ENCODE measurements at places on chromosomes 6 and 20.

- DNase-seq = no peak
Measured at GRCh38 chr6:71513036-71513435, 224.4 kb downstream of the OGFRL1 start.

DNA sequence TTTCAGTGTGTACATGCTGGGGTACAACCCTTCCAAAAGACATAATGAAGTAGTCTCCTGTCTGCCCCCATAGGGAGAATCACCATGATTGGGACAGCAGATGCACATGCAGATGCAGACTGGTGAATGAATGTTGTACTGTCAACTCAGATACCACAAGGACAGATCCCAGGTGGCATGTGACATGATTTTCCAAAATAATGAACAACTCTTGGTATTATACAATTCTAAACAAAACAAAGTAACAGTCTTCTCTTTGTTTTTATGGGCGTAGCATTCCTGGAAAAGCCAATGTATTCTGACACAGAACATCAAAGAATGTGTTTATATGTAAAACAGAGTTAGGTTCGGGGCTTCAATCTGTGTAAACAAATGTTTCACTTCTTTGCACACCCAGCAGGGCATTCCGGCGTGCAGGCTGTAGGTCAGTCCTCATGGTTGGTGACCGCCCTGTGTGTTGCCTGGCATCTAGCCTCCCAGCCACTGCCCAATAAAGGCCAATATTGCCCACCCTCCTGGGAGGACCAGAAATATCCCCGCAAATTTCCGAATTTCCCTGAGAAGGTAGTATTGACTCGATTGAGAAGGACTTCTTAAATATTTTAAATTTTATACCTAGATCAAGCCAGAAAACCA is 127.7 kb downstream of the KLHL32 start:
- DNase-seq = no peak

DNA sequence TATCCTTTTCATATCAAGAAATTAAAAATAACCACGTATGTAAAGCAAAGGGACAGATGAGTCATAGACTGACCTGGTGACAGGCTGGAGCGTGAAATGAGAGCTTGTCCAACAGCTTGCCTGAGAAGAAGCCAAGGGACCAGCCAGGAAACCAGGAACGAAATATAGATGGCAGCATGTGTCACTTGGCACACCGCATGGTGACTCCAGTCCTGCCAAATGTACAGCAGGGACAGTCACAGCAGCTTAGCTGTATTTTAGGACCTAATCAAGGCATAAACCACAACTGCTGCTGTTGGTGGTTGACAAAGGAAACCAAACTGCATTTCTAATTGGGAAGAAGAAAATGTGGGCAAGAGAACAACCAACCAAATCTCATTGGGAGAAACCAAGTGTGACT is 755.0 kb downstream of the TFAP2A start:
- DNase-seq = no peak

DNA sequence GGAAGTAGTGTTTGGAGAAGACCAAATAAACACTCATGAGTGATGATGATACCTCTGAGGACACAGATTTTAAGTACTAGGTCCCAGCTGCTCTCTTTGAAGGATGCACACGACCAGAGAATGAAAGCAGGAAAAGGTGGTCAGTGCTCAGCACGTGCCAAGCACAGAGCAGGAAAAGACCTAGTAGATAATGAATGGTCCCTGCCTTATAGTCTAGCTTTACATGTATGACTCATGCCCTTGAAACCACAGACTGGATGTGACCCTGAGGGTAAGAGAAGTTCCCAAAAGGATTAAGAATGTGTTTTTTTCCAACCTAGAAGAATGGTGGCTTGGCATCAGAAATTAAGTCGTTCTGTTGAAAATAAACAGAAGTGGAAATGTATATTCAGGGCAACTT is 2.8 kb upstream of the MC3R start:
- no peak for DNase-seq

DNA sequence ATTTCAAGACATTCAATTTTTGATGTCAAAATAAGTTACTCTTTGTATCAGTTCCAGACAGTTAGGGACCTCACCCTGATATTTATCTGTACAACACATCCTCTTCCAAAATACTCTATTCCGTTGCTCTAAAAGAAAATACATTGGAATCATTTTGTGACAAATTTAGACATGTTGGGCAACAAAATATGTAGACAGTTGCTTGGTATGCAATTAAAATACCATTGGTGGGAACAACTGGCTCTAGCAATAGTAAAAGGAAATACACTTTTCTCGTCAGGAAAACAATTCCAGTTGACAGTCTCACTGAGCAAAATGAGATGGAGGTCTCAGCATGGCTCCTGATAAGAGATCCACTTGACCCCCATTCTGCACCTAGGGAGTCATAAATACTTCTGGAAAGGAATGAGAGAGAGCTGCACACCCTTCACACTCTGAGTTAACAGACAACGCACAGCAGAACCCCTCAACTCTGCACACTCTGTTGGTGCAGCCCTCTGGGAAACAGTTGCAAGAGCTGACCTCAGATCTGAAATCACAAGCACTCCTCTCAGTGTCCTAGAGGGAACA is 171.3 kb upstream of the NT5E start:
- DNase-seq = no peak

GRCh38 chr20:2178318-2179232 is 76.9 kb downstream of the STK35 start:
- DNase-seq = no peak

DNA sequence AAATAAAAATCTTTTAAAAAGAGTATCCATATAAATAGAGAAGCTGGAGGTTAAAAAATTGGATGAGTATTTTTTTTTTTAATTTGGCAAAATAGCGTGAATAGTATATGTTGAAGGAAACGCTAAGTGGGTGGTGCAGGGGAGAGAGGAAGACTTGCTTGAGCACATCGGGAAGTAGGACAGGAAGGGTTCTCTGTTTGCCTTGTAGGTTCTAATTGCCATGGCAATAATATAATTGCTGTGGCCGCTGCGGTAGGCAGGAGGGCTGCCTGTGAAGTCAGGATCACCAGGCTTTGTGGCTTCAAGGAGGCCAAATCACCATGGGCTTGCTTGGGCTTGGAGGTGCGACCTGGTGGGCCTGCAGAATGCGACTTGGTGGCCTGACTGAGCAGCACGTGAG is 35.1 kb downstream of the IGF2R start:
- no peak for DNase-seq

DNA sequence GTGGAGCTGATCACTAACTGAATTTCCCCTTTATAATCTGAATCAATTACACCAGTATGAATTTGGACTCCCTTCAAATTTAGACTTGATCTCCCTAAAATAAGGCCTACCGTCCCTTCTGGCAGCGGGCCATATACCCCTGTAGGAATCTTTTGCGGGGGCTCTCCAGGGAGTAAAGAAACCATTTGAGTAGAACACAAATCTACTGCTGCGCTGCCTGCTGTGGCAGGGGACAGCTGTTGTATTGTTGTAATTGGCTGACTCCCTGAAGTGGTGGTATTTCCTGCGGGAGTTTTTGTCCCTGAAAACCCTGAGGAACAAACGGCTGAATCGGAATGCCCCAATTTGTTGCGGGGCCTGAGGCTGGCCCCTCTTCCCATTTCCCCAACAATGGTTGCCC is 16.0 kb upstream of the PTCRA start:
- no peak for DNase-seq

- no peak for DNase-seq
Measured at GRCh38 chr6:42100029-42100901, 42.2 kb downstream of the C6orf132 start.

- peak; percentile 48 for DNase-seq
Measured at GRCh38 chr6:170347091-170347490, 40.5 kb downstream of the FAM120B start.

GRCh38 chr6:144488590-144488989 is 203.5 kb downstream of the UTRN start:
- no peak for DNase-seq

Data from GM20000 (cell line).